ENCODE measurements at places on chromosomes 6 and 20.

DNA sequence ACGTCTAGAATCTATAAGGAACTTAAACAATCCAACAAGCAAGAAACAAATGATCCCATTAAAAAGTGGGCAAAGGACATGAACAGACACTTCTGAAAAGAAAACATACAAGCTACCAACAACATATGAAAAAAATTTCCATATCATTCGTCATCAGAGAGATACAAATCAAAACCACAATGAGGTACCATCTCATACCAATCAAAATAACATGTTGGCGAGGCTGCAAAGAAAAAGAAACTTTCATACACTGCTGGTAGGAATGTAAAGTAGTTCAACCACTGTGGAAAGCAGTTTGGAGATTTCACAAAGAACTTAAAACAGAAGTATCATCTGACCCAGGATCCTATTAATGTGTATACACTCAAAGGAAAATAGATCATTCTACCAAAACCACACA lies 243.9 kb upstream of the RUNX2 start:
- H3K4me1 ChIP-seq = no peaks in the 10 kb centered on the region
- H3K36me3 ChIP-seq = no peaks in the 10 kb centered on the region
- no peak overlapping the region for H3K27ac ChIP-seq
- no peak overlapping the region for H3K4me3 ChIP-seq
- no peaks in the 10 kb centered on the region for H3K27me3 ChIP-seq

- DNase-seq = no peak
- no peaks in the 10 kb centered on the region for H3K27me3 ChIP-seq
- peaks cover 8% of the 10 kb centered on the region for H3K36me3 ChIP-seq
- H3K4me1 ChIP-seq = peaks cover 38% of the 10 kb centered on the region
- no peak overlapping the region for H3K4me3 ChIP-seq
- no peak overlapping the region for H3K27ac ChIP-seq
Observed at GRCh38 chr20:62299666-62300236, 3.0 kb upstream of the ADRM1 start.

DNA sequence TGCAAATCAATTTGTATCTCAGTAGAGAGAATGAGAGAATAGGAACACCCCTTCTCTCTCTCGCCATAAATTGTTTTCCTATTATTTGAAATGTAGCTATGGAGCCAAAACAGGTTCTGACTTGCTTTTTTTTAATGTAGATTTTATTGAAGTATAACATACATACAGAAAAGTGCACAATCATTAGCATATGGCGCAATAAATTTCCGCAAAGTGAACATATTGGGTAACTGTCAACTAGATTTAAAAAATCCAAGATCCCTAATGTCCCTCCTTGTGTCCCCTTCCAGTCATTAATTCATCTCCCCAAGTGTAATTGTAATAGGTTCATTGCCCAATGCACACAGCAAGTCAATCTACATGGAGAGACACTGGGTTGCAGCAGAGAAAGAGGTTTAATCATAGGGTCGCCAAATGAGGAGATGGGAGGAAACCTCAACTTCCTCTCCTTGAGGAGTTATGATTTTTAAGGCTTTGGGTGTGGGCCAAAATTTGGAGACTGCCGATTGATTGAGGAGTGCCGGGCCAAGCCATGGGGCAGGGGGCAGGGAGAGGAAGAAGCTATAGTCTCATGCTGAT lies 43.3 kb upstream of the TGM3 start:
- no peaks in the 10 kb centered on the region for H3K4me1 ChIP-seq
- no peak overlapping the region for H3K4me3 ChIP-seq
- 0 out of 3 replicates have a peak, but pooled peaks cover 4% of the 10 kb centered on the region for H3K27me3 ChIP-seq
- H3K27ac ChIP-seq = no peak overlapping the region
- no peaks in the 10 kb centered on the region for H3K36me3 ChIP-seq

- H3K27me3 ChIP-seq = no peaks in the 10 kb centered on the region
- H3K27ac ChIP-seq = no peak overlapping the region
- H3K36me3 ChIP-seq = no peaks in the 10 kb centered on the region
- no peak overlapping the region for H3K4me3 ChIP-seq
- H3K4me1 ChIP-seq = 0 out of 2 replicates have a peak, but pooled peaks cover 10% of the 10 kb centered on the region
- DNase-seq = no peak
Observed at GRCh38 chr6:89258912-89259311, 41.8 kb upstream of the GABRR1 start.

GRCh38 chr6:77292564-77293546 lies 170.4 kb downstream of the HTR1B start:
- H3K27me3 ChIP-seq = no peaks in the 10 kb centered on the region
- H3K4me1 ChIP-seq = no peaks in the 10 kb centered on the region
- no peak for DNase-seq
- no peak overlapping the region for H3K27ac ChIP-seq
- no peaks in the 10 kb centered on the region for H3K36me3 ChIP-seq

DNA sequence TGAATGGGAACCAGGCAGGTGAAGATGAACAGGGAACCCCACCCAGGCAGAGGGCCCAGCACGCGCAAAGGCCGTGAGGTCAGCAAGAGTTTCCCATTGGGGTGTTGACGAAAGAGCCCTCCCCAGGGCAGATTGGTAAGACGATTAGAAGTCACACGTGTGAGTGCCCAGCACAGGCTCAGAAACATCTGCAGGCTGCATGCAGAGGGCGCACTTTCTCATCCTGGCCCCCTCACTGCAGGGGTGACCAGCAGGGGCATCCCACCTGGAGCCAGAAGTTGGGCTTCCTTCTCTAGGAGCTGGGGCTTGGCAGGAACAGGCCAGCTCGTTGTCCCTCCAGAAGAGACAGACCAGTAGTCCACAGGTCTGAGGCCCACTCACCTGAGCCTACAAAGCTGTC lies 38.4 kb downstream of the VSTM2L start:
- peak; percentile 69 for DNase-seq
- peaks cover 16% of the 10 kb centered on the region for H3K4me1 ChIP-seq
- H3K27ac ChIP-seq = no peak overlapping the region
- H3K27me3 ChIP-seq = peaks cover 8% of the 10 kb centered on the region
- H3K36me3 ChIP-seq = no peaks in the 10 kb centered on the region

- H3K4me1 ChIP-seq = peaks cover 10% of the 10 kb centered on the region
- H3K4me3 ChIP-seq = no peak within 1 kb of the TSS
- no peak within 1 kb of the TSS for H3K27ac ChIP-seq
- no peaks in the 10 kb centered on the region for H3K36me3 ChIP-seq
Observed at GRCh38 chr20:45174434-45175364, at the start of gene PI3. TSS of gene PI3 (plus strand) at chr20:45174902. CDS start at chr20:45174923, 21 bp downstream.

DNA sequence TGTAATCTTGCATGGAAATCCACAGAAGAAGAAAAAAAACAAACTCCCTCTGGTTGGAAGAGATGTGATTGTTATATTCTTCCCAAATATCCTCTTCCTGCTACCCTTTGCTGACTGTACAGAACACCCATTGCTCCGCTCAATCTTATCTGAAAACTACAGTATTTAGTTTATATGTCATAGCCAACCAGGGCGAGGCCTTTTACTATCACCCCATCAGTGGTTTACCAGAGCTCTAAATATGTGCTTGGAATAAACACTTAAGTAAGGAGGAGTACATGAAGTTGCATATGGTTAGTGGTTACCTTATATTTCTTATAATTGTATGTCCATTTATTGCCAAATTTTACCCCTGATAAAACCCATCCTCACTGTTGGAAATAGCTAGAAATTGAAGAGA lies 12.2 kb downstream of the PRL start:
- no peak overlapping the region for H3K4me3 ChIP-seq
- DNase-seq = no peak
- H3K27me3 ChIP-seq = no peaks in the 10 kb centered on the region
- no peak overlapping the region for H3K27ac ChIP-seq
- no peaks in the 10 kb centered on the region for H3K4me1 ChIP-seq

DNA sequence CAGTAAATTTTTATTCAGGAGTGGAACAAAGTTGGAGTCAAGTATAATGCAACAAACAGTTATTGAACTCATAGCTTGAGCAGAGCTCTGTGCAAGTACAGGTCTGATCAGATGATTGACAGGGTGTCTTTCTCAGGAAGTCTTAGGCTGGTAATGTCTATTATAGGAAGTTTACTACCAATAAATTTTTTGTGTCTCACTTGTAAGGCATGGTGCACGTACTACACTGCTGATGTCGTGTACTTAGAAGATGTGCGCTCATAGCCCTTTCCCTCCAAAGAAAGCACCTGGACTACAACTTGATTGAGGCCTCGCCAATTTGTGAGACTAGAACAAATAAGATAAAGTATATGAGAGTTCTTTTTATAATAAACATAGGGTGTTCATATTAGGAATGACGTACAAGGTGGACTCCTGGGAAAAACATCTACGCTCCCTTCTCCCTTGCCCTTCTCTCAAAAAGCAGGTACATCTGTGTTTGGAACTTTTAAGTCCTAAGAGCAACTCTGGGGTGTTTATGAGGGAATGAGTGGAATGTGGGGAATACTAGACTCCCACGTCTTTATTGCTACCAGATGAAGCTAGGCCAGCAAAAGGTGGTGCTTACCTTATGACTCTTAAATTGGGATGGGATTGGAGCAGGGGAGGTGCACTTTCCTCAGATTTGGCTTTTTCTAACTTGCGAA lies 1.5 kb downstream of the NDUFAF5 start:
- peaks cover 21% of the 10 kb centered on the region for H3K36me3 ChIP-seq
- no peaks in the 10 kb centered on the region for H3K27me3 ChIP-seq
- no peak for DNase-seq
- peak overlapping the region; percentile 84 for H3K4me3 ChIP-seq
- peak overlapping the region; percentile 93 for H3K27ac ChIP-seq
- peaks cover 68% of the 10 kb centered on the region for H3K4me1 ChIP-seq

GRCh38 chr20:58901488-58902402 lies 49.2 kb downstream of the GNAS start:
- peaks cover 89% of the 10 kb centered on the region for H3K36me3 ChIP-seq
- no peak overlapping the region for H3K4me3 ChIP-seq
- no peak for DNase-seq
- H3K4me1 ChIP-seq = no peaks in the 10 kb centered on the region
- no peaks in the 10 kb centered on the region for H3K27me3 ChIP-seq
- no peak overlapping the region for H3K27ac ChIP-seq

GRCh38 chr6:43186706-43187105 lies 4.7 kb downstream of the CUL9 start:
- no peaks in the 10 kb centered on the region for H3K27me3 ChIP-seq
- DNase-seq = no peak
- H3K36me3 ChIP-seq = peaks cover 7% of the 10 kb centered on the region
- H3K4me1 ChIP-seq = peaks cover 19% of the 10 kb centered on the region

GRCh38 chr6:6538261-6538660 lies 50.3 kb upstream of the LY86 start:
- H3K4me3 ChIP-seq = no peak overlapping the region
- no peak overlapping the region for H3K27ac ChIP-seq
- no peak for DNase-seq
- no peaks in the 10 kb centered on the region for H3K27me3 ChIP-seq

- no peak overlapping the region for H3K27ac ChIP-seq
- H3K4me1 ChIP-seq = peaks cover 11% of the 10 kb centered on the region
- no peak for DNase-seq
- no peaks in the 10 kb centered on the region for H3K36me3 ChIP-seq
- peaks cover 51% of the 10 kb centered on the region for H3K27me3 ChIP-seq
Observed at GRCh38 chr6:116369964-116370759, 585 bp upstream of the DSE start.

DNA sequence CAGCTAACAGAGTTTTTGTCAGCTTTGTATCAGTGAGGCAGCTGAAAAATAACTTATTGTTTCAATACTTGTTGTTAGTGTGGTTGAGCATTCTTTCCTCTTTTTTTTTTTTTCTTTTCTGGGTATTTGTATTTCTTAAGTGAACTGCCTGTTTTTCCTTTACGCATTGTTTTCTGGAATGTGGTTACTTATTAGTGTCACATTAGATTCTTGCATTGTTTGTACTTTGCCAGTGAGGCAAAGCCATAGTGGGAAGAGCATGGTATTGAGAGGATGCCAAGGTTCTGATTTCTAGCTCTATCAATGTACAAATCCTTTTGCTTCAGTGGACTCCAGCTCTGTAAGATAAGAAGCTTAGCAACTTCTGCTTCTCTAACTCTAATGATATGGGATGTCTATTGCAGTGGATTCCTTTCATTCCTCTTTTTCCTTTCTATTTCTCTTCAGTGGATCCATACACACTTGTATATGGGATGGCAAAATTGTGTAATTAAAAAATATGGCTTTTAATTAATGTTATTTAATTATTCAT lies 3.9 kb downstream of the CDKAL1 start:
- DNase-seq = no peak
- H3K4me1 ChIP-seq = peaks cover 58% of the 10 kb centered on the region

DNA sequence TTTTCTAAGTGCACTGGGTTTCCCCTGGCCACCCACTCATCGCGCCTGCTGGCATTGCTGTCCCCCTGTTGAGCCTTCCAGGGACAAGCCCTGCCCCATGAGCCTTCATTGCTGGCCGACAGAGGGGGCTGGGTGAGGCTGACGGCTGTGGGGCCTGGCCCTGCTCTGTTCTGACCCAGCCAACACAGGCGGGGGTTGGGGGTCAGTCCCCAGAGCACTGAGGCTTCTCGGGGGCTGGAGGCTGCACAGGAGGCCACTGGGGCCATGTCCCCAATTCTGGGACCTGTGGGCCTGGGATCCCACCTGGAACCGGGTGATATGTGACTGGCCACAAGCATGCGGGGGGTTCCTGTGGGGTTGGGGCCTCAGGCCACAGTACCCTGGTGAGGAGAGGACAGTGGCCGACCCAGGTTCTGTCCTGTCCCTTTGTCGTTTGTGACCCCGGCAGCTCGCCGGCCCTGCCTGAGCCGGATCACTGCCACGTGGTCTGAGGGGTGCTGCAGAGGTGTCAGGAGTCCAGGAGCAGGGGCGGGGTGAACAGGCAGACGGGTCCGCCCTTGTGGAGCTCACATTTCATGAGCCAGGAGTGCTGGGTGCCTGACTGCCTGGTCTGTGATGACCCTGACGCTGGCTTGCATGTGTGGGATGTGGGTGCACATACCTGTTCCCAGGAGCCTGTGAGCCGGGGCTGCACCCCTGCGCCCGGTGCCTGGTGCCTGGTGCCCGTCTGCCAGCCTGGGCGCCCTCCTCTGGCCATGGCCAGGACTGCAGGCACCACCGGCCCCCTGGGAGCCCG lies 2.1 kb upstream of the COL20A1 start:
- H3K4me1 ChIP-seq = peaks cover 15% of the 10 kb centered on the region
- H3K27ac ChIP-seq = no peak overlapping the region
- peaks cover 12% of the 10 kb centered on the region for H3K27me3 ChIP-seq
- peak; percentile 41 for DNase-seq
- H3K36me3 ChIP-seq = peaks cover 15% of the 10 kb centered on the region
- H3K4me3 ChIP-seq = peak overlapping the region; percentile 13

GRCh38 chr20:34558320-34559218 lies at the start of gene MAP1LC3A:
TSS of gene MAP1LC3A (plus strand) at chr20:34558718. CDS start at chr20:34558869, 151 bp downstream.
- H3K36me3 ChIP-seq = peaks cover 15% of the 10 kb centered on the region
- peaks cover 6% of the 10 kb centered on the region for H3K4me1 ChIP-seq
- no peak for DNase-seq
- H3K27ac ChIP-seq = no peak within 1 kb of the TSS

GRCh38 chr6:95423331-95423730 lies 154.0 kb upstream of the MANEA start:
- DNase-seq = no peak
- H3K4me1 ChIP-seq = no peaks in the 10 kb centered on the region
- H3K36me3 ChIP-seq = no peaks in the 10 kb centered on the region
- no peaks in the 10 kb centered on the region for H3K27me3 ChIP-seq
- H3K4me3 ChIP-seq = no peak overlapping the region

Measured in HepG2 (cell line).